ENCODE measurements at places on chromosomes 1 and 21.

GRCh38 chr1:167950569-167950968, 13.7 kb upstream of the MPC2 start:
- DNase-seq, result no peak

DNA sequence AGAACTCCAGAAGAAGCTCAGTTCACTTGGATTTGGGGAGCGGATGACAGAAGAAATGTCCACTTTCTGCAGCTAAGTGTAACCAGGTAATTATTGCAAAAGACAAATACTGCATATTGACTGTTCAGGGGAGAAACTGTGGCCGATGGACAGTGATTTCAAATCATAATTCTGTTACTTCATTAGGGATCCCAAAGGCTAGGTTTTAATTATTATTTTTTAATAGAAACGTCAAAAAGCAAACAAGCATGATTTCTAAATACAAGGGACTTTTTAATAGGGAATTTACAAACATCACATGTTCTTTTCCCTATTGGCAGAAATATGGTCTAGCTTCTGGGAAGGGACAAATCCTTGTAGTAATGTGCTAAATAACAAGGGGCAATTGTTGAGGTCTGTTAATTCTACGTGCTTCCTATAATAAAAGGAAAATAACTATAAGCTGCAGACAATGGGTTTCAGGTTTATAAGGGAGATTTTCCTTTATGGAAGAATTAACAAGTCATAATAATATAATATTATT, 15.5 kb downstream of the DIPK1A start:
- no peak for DNase-seq

DNA sequence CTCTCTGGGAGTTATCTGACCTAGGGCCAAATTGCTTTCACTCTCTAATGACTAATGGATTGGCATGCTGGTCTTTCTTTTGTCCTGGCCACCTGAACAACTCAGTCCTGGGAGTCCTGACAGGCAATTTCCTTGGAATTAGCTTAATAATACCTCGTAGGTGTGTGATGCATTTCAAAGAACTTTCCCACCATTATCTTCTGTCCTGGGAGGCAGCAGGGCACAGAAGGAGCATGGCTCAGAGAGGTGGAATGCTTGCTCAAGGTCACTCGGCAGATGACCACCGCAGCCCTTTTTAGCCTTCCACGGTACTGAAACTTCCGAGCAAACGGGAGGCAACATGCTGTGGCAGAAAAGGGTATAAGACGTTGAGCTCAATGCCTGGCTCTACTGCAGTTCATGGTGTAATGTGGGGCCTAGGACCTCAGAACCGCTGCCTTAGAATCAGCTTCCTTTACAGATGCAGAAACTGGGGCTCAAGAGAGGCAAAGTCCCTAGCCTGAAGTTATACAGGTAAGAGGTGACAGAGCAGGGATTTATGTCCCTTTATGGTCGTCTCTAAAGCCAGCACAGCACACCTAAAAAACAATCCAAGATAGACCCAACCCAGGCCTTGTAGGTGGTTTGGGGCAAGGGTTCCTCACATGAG, 3.2 kb downstream of the ID3 start:
- DNase-seq, result peak; percentile 78

DNA sequence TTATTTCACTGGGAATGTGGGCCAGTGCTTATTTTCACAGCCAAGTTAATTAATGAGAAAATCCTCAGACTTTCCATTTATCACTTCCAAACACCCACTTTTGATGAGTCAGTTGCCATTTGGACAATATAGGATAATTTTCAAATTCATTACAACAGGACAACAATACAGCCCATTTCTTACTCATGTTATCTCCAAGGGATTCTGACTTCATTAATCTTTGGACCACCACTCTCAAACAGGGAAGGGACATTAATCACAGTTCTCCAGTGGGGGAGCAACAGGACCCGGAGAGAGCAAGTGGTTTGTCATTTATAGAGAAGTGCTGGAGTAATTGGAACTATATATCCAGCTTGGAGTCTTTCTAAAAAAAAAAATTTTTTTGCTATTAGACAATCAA, 38.7 kb downstream of the JUN start:
- no peak for DNase-seq

- no peak for DNase-seq
Observed at GRCh38 chr1:51981555-51981954, 8.9 kb downstream of the RAB3B start.

- no peak for DNase-seq
Observed at GRCh38 chr21:42344631-42345030, 6.2 kb downstream of the TFF2 start.

GRCh38 chr1:231630558-231631205, 4.1 kb downstream of the DISC1 start:
- no peak for DNase-seq

- no peak for DNase-seq
Observed at GRCh38 chr1:98196012-98196411, 275.2 kb upstream of the DPYD start.

DNA sequence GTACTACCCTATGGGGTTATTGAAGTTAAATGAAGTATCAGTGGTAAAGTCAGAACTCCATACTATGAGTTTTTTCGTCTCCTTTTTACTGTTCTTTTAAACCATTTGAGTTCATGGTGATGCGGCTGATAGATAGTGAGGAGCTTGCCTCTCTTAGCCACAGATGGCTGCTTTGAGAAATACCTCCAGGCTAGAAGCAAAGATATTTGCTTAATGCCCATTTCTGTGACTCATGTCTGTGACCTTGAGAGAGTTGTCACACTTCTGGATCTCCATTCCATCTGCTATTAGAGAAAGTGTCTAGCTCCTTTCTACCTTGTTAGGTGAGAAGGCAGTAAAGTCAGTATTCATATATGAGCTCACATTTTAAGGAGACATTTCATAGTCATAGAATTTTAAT, 89.5 kb upstream of the PLXNA2 start:
- no peak for DNase-seq

- no peak for DNase-seq
Observed at GRCh38 chr1:34796990-34797389, 4.2 kb downstream of the GJA4 start.

- peak; percentile 59 for DNase-seq
Observed at GRCh38 chr1:111649227-111649626, 29.6 kb downstream of the RAP1A start.

DNA sequence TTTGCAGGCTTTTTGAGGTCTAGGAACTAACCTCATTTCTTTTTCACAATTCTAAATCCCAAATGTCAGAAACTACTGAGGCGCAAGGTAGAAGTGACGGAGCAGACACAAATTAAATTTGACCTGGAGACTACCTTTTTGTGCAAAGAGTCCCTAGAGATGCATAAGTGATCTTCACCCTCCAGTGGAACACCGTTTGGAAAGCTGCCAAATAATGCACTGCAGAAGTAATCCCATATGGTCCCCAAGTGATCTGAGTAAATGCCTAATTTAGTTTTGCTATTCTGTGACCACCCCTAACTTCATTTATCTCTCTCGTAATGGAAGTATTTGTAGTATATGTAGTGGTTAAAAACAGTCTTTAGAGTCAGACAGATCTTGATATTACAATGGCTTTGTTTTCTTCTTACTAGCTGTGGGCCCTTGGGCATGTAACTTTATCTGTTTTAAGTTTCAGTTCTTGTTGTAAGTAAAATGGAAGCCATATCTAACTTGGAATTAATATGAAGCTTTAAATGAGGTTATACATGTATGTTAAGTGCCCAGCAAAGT, 70.4 kb upstream of the IPO9 start:
- no peak for DNase-seq

DNA sequence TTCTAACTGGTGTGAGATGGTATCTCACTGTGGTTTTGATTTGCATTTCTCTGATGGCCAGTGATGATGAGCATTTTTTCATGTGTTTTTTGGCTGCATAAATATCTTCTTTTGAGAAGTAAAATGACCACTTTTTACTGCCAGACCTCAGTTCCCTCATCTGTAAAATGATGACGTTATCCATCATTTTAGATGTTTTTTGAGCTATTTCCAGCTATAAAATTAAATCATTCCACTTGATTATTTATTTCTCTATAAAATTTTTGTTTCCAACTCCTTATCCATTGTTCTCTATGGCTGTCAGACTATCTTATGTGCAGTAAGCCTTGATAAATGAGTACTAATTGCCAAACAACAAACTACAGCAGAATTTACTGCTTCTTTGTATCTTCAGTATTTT, 33.2 kb downstream of the RGS5 start:
- DNase-seq, result no peak
